ENCODE measurements at places on chromosomes 7 and 10.

- DNase-seq = no peak
These were observed 26.9 kb upstream of the HHEX start for GRCh38 chr10:92662848-92663247.

DNA sequence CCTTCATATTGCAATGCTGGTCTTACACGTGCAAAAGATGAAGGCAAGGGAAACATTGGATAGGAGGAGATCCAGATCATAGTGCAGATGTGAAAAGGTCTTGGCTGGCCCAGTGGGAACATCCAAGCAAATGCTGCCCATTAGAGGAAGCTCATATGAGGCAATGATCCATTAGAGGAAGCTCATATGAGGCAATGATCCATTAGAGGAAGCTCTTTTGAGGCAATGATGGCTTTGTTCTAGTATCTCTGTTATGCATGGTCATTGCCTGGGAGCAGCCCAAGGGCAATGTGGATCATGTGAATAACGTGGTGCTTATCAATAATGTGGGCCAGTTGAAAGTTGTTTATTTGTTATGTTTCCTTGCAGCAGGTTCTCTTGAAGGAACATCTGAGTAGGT lies 37.8 kb downstream of the STEAP4 start:
- DNase-seq = no peak

- DNase-seq = no peak
These were observed 44.7 kb upstream of the SUN1 start for GRCh38 chr7:787332-788240.

GRCh38 chr7:134016223-134016941 lies 110.8 kb upstream of the LRGUK start:
- DNase-seq = peak; percentile 86

DNA sequence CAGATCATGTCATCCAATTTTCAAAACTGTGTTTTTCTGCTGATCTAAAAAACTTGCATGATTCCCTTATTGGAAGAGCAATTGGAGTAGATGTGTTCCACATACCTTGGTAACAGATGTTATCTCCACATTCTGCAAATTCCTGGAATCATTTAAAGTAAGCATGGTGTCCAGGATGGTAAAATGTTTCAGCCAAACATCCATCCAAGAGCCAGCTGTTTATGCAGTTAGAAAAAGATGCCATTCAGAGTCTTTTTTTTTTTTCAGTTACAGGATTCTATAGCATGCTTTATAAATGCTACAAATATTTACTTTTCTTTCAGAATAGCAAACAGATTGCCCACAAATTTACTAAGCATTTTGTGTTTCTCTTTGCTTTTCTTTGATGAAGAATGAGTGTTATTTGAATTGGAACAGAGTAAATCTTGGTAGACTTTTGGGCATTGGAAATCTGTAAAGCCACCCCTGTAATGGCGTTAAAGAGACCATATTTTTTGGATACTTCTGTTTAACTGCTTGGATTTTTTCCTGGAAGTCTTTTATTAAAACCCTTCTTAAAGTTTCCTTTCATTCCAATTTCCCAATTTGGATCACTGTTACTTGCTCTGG lies 149.8 kb downstream of the GNAT3 start:
- DNase-seq = no peak

- peak; percentile 65 for DNase-seq
These were observed 376 bp downstream of the GNA12 start for GRCh38 chr7:2843711-2844152.

DNA sequence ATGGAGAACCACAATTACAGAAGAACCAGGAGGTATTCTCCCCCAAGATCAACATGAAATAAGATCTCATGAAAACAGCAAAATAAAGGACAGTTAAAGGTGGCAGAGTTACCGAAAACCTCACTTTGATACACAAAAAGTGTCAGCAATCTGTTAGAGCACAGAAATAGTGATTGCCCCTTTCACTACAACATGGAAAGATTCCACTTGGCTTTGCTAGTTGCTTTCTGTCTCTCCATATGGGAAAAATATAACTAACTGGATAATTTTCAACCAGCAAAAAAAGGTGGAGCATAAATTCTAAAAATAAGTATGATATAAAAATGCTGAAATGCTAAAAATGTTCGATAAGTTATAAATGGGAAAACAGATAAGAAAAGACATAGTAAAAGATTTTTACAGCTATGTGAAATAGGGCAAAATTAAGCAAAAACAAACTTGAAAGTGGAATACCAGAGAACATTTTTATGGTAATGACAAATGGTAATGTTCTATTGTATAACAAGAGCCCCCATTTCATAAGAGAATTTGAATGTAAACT lies 90.2 kb downstream of the GPR85 start:
- DNase-seq = no peak

DNA sequence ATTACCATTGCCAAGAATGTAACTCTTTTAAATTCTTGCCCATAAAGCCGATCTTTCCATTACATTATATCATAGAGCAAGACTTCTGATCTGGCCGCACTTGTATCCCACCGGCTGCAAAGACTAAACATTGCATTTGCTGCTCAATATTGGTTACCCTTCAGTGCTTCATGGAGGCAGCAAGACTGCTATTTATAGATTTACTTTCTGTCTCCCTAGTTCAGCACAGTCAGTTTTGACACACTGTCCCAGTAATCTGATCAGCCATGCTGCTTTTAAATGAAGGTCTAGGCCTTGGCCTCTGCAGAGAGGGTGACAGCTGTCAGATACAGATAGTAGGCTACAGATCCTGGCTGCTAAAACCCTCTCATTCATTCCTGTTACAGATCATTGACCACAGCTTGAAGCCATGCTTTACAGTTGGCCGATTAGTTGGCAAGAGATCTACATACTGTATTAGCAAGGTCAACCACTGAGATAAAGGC lies 562.6 kb upstream of the GALNT17 start:
- DNase-seq = no peak

DNA sequence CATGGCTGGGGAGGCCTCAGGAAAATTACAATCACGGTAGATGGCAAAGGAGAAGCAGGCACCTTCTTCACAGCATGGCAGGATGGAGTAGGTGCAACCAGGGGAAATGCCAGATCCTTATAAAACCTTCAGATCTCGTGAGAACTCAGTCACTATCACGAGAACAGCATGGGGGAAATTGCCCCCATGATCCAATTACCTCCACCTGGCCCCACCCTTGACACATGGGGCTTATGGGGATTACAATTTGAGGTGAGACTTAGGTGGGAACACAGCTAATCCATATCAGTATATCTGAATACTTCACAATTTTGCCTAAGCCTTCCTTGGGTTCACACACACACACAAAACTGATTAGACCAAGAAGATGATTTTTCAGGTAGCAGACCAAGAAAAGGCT lies 145.1 kb upstream of the COL1A2 start:
- no peak for DNase-seq

GRCh38 chr10:37478381-37478780 lies 353.0 kb downstream of the ANKRD30A start:
- DNase-seq = no peak

GRCh38 chr10:49362596-49363260 lies 33.2 kb downstream of the DRGX start:
- no peak for DNase-seq

GRCh38 chr10:20485554-20485953 lies 411.6 kb downstream of the NEBL start:
- DNase-seq = no peak

- DNase-seq = no peak
These were observed 114.0 kb upstream of the LYZL2 start for GRCh38 chr10:30743586-30743985.

- no peak for DNase-seq
These were observed 2.6 kb downstream of the ABI1 start for GRCh38 chr10:26857991-26858706.

GRCh38 chr10:65911151-65911835 lies 1014.5 kb upstream of the LRRTM3 start:
- DNase-seq = peak; percentile 24

DNA sequence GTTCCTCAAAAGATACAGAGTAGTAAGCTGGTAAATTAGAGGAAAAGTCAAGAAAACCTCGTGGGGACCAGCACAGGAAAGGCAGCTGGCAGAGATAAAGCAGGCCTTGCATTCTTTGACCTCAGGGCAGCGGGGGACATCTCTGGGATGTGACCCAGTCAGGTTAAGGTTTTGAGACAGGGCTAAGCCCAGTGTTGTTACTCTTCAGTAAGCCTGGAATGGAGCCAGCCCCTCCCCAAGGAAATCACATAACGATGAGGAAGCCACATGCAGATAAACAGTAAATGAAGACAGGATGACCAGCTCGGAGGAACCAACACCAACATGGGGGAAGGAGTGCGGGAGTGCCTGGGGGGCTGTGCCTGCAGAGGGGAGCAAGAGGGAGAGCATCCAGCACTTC lies 99.6 kb downstream of the JAZF1 start:
- DNase-seq = no peak

DNA sequence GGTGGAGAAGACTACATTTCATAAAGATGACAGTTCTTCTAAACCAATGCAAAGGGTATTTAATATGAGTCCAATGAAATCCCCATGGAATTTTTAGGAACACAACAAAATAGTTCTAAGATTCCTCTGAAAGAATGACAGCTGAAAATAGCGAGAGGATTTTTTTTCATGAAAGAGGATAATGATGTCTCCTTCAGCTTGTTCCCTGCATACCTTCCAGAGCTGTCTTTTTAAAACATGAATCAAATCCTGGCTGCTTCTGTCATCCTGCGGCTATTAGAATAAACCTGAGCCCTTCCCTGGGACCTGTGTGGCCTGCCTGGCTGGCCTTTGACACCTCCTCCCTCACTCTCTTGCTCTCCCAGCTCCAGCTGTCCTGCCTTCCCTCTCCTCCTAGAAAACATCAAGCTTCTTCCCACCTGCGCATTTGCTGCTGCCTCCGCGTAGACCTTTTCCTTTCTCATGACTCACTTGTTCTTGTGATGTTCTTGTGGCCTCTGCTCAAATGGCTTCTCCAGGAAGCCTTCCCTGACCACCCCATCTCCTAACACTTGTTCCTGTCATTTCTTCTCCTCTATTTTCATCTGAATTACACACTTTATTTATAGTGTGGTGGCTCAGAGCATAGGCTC lies 57.4 kb downstream of the EEPD1 start:
- no peak for DNase-seq

- no peak for DNase-seq
These were observed 74.4 kb downstream of the MEST start for GRCh38 chr7:130566168-130566897.

GRCh38 chr7:87505122-87505521 lies 29.6 kb upstream of the ABCB4 start:
- DNase-seq = no peak

DNA sequence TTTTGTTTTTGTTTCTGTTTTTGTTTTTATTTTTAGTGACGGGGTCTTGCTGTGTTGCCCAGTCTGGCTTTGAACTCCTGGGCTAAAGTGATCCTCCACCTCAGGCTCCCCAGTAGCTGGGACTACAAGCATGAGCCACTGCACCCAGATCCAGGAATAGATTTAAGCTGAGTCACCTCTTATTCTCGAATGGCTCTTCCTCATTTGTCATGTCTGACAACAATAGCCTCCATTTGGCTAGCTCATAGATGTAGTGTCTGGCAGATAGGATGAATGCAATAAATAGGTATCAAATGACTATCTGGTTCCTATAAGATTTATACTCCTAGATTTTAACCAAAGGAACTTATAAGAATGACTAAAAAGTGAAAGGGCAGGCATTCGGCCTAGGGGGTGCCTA lies 172.9 kb downstream of the TMEM26 start:
- no peak for DNase-seq

DNA sequence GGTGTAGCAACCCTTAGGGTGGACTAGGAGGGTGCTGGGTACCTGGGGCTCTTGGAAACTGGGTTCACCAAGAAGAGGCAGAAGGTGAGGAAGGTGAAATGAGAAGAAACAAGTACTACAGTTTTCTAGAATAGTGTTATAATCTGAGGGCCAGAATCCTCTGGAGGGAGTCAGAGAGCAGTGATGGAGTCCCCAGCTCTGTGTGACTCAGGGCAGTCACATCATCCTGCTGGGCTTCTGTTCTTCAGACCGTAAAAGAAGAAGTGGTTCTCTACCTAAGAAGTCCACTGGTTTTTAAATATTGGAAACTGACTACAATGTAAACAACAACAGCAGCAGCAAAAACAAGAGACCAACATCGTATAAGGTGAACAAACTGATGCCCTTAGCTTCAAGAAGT lies 197.3 kb downstream of the PRPF18 start:
- DNase-seq = no peak

DNA sequence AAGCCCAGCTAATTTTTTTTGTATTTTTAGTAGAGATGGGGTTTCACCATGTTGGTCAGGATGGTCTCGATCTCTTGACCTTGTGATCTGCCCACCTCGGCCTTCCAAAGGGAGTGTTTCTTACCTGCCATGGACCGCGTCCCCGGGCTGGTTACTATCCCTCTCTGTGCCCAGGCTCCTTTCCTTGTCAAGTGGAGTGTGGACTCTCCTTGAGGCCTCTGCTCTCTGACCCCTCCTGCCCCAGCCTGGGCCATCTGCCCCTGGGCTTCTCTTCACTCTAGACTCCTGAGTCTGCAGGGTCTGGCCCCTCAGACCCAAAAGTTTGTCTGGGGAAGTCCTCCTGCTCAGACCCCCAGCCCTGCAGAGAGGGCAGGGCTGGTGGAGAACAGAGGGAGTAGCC lies 20.7 kb downstream of the NEURL1 start:
- DNase-seq = no peak

DNA sequence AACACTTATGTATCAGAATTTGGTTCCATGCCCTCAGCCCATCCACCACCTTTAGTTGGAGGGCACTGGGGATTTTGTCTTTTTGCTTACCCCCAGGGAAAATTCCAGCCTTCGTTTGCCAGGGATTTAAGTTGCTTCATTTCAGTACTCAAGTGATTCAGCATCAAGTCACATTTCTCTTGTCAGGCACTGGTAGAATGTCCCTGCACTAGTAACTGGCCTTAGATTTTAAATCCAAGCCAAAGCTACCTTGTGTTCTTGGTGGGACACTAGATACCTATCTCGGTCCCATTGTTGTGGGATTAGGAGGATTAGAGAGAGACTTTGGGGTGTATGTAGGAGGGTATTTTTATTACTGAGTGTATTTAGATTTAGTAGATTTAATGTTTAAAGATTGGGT lies 613.1 kb downstream of the SUGCT start:
- DNase-seq = no peak

GRCh38 chr7:44223362-44224079 lies 22.7 kb downstream of the YKT6 start:
- DNase-seq = no peak

- peak; percentile 0 for DNase-seq
These were observed 162.9 kb downstream of the ZNF33B start for GRCh38 chr10:42475168-42476098.

GRCh38 chr10:33381451-33382215 lies 47.2 kb upstream of the NRP1 start:
- DNase-seq = peak; percentile 79

GRCh38 chr7:25922296-25922695 lies 229.7 kb upstream of the NFE2L3 start:
- no peak for DNase-seq

DNA sequence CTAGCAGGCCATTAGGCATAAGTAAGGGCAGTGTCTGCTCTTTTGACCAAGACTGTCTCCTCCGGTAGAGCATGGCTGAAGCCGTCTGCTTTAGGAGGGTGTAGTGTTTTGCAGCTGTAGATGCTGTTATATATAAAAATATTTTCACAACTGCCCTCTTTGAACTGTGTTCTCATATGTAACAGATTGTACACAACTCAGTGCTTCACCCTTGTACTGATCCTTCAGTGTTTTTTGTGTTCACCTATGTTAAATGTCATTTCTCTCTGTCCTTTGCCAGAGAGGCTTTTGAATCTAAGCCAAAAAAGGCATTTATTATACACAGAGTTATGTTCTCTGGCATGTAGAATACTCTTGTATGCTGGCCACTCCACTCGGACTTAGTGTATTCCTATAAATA lies 135.5 kb downstream of the BICC1 start:
- no peak for DNase-seq

Measured in brain (organoid and tissue), 16 donors.